Left ventricle myocardium inferior (tissue), 1 donor: ENCODE measurements at places on chromosomes 4 and X.

- DNase-seq = peak; percentile 40
Observed at GRCh38 chr4:88722276-88722780, 24.7 kb upstream of the NAP1L5 start.

- DNase-seq = no peak
Observed at GRCh38 chrX:16213961-16214360, 46.7 kb downstream of the MAGEB17 start.

DNA sequence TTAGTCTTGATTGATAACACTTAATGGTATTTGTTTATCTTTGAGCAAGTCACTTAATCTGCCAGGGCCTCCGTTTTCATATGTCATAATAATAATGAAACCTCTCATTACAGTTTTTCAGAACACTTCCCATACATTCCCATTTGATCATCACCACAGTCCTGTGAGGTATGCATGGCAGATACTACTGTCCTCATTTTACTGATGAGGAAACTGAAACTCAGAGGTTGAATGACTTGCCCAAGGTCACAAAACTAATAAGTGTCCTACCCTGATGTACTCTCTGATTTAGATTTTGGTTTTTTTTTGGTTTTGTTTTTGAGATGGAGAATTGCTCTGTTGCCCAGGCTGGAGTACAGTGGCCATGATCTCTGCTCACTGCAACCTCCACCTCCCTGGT lies 25.7 kb downstream of the ZFX start:
- no peak for DNase-seq

- no peak for DNase-seq
Observed at GRCh38 chr4:153468587-153468986, 2.4 kb downstream of the TMEM131L start.

DNA sequence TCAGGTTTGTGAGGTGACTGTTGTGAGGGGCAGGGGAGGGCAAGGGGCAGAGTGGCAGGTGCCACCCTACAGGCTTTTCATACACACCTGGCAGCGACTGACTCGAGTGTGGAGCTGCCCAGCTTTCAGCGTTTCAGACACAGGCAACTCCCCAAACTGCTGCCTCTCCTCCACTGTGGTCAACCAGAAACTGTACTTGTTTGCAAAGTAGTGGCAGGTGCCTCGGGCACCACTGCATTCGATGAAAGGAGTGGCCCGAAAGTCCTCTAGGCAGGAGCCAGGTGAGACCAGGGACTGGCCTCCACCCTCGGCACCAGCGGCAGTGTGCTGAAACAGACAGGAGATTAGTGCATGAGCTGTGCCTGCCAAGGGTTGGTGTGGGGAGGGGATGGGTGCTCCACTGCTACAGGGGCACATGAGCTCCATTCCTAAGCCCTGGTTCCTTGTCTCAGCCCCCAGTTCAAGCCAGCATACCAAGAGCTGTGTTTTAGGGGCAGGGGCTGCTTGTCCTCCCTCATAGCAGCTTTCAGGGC lies 65.4 kb downstream of the ATG4A start:
- no peak for DNase-seq

- no peak for DNase-seq
Observed at GRCh38 chrX:124518885-124519284, 172.5 kb downstream of the SH2D1A start.

DNA sequence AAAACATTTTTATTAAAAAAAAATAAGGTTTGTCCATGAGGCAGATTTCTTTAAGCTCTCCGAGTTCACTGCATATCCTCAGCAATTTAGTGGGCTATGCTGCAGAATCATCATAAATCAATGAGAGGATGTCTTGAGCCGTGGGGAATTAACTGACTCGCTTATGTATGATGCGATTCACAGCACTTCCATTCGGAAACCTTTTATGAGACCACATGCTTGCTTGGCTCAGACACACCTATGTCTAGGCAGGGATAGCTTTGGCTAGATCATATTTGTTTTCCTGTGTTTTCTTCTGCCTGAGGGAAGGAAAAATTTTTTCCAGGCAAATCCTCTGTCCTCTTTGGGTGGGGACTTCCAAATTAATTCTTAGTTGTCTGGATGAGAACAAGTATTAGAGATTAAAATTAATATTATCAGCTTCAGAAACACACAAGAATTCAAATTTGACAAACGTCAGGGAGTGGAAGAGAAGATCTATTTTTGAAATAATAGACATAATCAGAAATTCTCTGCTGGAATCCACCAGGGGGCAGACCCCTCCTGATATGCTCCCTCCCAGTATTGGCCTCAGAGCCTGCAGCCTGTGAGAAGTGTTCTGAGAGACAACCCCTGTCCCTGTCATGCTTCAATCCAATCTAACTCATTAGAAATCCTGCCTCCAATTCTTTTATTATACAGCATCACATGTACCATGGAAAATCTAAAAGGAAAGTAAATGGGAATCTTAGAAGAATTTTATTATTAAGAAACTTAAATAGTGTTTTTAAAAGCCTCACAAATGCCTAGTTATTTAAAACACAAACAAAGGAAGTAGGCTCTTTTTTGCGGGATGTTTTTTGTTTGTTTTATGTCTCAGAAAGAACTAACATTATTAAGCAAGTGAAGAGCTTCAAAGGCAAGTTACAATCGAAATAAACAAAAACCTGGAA lies 345.1 kb upstream of the TACR3 start:
- DNase-seq = peak; percentile 15

DNA sequence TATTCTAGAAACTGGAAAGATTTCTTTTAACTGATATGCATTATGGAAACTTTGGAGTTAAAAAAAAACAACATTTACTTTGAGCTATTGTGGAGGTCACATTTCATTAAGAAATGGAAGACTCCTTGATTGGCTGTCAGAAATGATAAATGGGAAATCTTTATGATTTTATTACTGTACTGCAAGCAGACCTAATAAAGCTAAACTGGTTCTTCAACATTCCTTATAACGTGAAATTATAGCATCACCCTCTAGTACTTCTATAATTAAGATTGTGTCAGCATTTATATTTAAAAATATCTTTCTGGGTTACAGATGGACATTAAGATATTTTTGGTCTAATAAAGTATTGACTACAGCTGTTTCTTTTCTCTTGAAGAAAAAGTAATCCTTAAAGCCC lies 213.8 kb upstream of the PACRGL start:
- DNase-seq = no peak

DNA sequence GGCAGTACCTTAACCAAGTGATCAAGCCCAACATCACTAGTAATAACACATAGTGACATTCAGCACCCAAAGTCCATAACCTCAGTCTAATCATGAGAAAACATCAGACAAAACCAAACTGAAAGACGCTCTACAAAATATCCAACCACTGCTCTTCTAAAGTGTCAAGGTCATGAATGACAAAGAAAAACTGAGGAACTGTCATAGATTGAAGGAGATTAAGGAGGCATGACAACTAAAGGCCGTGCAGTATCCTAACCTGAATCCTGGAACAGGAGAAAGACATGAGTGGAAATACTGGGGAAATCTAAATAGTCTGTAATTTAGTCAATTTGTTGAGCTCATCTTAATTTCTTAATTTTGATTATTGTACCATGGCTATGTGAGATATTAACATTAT lies 38.2 kb upstream of the EXOC1L start:
- no peak for DNase-seq

GRCh38 chrX:105738162-105738561 lies 84.2 kb upstream of the NRK start:
- no peak for DNase-seq

DNA sequence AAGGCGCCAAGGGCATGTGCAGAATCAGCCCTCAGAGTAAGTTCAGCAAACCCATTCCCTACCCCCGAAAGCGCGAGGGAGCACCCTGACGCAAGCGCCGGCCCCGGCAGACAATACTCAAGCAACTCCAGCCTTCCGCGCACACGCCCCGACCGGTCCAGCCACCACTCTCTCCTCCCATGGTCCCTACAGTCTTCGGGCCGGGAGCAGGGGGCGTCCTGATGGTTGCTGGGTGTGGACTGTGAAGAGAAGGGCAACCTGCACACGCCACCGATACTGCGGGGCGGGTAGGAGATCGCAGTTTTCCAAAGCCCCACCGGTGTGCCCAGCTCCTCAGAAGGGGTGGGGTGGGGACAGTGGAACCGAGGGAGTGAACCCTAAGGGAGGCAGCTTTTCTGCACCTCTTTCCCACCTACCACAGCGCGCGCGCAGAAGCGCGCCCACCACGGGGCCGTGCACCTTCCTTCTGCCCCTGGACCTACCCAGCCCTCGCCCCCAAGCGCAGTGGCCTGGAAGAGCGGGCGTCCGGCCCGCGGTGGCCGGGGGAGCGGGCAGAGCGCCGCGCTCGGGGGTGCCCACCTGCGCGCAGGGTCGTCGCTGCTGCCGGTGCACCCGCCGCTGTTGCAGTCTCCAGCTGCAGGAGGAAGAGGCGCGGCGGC lies 650.2 kb upstream of the DIPK2B start:
- no peak for DNase-seq

DNA sequence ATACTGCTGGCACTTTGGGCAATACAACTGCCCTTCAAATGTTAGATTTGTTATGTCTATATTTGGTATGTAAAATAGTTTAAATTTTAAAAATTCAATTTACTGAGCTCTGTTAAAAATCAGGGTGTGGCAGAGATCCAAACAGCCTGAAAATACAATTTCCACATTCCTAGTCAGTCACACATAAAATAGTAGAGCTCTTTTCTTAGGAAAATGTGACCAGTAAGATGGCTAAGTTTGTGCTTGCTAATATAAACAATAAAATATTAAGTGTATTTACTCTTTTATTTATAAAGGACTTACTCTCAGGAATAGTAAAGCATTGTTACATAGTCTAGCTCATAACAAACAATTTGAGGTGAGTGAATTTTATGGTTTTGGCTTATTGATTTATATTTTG lies 200.2 kb downstream of the DKK2 start:
- DNase-seq = no peak

GRCh38 chr4:166989886-166990285 lies 244.4 kb downstream of the SPOCK3 start:
- no peak for DNase-seq
